HL-60 (cell line): ENCODE measurements at places on chromosomes 4 and X.

- DNase-seq = no peak
These were observed 1.8 kb downstream of the TTC29 start for GRCh38 chr4:146943691-146944375.

DNA sequence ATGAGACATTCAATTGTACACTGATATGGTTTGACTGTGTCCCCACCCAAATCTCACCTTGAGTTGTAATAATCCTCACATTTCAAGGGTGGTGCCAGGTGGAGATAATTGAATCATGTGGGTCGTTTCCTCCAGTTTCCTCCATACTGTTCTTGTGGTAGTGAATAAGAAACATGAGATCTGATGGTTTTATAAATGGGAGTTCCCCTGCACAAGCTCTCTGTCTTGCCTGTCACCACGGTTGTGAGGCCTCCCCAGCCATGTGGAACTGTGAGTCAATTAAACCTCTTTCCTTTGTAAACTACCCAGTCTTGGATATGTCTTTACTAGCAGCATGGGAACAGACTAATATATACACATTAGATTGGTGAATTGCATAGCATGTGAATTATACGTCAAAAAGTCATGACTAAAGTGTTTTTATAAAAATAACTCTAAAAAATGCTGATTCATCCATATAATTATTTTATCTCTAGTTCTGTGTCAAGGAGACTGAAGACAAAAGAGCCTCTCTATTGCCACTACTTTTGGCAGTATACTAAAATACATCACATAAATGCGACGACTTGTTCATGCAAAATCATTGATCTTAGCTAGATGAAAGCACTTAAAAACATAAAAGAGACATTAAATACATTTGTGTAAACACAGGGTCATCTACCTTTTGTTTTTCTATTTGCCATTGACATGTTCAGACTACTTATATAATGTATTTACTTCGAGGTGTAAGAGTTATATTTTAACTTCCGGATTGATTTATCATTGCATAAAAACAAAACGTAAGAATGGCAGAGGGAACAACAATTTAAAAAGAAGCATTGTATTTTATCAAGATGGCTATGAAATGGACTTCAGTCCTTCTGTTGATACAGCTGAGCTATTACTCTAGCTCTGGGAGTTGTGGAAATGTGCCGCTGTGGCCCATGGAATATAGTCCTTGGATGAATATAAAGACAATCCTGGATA lies 50.1 kb downstream of the YTHDC1 start:
- DNase-seq = no peak

DNA sequence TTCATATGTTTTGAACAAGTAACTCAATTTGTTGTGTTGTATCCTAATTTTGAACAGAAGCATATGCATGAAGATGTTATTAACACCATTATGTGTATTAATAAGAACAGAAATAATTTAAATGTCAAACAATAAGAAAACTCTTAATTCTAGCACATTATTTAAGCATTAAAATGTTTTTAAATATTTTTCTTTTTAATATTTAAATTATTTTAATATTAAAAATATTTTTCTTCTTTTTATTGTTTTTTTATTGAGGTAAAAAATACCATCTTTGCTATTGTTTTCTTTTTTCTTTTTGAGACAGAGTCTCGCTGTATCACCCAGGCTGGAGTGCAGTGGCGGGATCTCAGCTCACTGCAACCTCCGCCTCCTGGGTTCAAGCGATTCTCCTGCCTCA lies 441.0 kb upstream of the GALNT7 start:
- no peak for DNase-seq

DNA sequence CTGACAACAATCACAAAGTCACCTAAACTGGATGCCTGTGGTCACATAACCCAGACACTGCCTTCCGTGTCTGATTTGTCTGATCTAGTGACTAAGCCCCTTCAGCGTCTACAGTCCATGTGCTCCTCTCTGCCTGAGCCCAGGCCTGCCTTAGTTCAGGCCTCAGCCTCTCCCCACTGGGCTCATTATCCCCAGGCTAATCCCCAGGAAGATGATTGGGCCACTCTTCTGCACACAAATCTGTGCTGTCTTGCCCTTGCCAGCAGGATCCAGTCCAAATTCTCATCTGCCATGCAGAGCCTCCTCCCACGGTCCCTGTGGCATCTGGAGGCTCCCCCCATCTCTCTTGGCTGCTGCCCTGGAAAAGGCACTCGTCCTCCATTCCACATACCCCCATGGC lies 96.5 kb downstream of the SLC2A9 start:
- DNase-seq = no peak

DNA sequence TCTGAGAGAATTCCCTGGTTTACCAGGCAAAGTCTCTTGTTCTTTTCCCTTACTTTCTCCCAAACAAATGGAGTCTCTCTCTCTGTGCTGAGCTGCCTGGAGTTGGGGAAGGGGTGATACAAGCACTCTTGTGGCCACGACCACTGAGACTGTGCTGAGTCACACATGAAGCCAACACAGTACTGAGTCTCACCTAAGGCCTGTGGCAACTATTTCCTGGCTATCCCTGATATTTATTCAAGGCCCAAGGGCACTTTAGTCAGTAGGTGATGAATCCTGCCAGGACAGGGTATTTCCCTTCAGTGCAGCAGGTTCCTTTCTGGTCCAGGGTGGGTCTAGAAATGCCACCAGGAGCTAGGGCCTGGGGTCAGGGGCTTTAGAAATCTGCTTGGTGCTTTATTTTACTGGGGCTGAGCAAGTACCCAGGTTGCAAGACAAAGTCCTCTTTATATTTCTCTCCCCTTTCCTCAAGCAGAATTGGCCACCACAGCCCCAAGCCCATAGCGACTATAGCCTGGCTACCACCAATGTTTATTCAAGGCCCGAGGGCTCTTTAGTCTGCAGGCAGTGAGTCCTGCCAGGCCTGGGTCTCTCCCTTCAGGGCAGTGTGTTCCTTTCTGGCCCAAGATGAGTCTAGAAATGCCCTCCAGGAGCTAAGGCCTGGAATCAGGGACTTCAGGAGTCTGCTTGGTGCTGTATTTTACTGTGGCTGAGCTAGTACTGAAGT lies 10.5 kb downstream of the ARL13A start:
- DNase-seq = no peak
